ENCODE measurements at places on chromosomes 12 and 14. TPM values are rescaled to one million over a fixed set of nuclear protein-coding genes. Genes with fewer than 3 reads are reported as not detected.
A peak's percentile ranks its signal among the peaks of the same experiment; 100 is the strongest.

The FBLN5 gene
- 1.5 TPM for polyA plus RNA-seq

- H3K4me3 ChIP-seq = no peak overlapping the region
- H3K27ac ChIP-seq = no peak overlapping the region
- no peaks in the 10 kb centered on the region for H3K27me3 ChIP-seq
- no peaks in the 10 kb centered on the region for H3K4me1 ChIP-seq
These were observed 13.0 kb upstream of the RHOJ start for GRCh38 chr14:63191211-63191610.

DNA sequence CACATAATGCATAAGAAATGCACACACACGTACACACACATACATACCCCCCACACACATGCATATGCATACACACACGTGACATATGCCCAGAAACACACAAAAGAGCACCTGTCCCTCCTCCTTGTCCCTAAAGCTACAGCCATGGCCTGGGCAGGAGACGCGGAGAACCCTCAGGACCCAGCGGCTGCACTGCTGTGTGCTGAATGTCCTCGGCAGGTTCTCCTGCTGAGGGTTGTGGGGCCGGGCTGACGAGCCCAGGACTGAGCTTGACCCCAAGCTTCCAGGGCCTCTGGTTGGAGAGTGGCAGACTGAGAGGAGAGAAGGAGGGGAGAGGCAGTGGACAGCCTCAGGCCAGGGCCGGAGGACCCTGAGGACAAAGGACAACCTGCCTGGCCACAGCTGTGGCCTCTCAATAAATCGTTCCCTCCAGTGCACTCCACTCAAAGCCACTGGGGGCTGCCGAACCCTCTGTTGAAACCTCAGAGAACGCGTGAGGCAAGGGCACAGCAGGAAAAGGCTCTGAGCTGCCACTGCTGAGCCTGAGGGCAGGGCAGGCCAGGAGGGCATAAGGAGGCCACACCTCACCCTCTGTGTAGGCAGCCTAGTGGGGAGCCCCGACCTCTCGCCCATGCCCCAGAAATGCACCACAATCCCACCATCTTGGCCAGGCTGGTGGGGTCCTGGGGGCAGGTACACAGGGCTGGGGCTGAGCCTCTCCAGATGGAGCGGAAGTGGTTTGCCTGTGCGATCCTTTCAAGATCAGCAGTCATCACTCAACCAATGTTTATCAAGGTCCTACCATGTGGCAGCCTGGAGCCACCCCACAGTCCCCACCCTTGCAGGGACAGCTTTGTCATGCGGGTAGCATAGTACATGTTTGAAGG is 3.1 kb downstream of the CACNA2D4 start:
- no peak overlapping the region for H3K4me3 ChIP-seq
- peaks cover 20% of the 10 kb centered on the region for H3K27me3 ChIP-seq
- no peak for DNase-seq
- peak overlapping the region; percentile 84 for H3K27ac ChIP-seq
- H3K36me3 ChIP-seq = peaks cover 7% of the 10 kb centered on the region
- peaks cover 35% of the 10 kb centered on the region for H3K4me1 ChIP-seq

DNA sequence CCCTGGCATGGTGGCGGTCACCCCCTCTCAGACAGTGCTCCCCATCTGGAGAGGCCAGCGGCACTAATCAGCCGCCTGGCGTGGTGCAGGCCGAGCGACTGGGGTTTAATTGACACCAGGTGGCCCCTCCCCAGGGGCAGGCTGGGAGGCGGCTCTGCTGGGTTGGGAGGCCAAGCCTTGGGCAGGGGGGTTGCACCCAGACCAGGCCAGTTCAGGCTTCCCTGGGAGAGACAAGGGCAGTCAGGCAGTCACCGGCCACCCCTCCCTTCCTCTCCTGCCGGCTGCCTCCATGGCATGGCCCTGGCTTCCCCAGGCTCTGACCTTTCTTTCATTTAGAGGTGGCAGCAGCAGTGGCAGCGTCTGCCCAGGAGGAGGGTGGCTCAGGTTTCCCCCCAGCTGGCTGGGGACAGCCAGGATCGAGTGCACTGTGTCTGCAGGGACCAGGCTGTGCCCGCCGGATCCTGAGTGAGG is 78.1 kb upstream of the NOS1 start:
- no peak overlapping the region for H3K27ac ChIP-seq
- H3K4me3 ChIP-seq = no peak overlapping the region
- H3K36me3 ChIP-seq = no peaks in the 10 kb centered on the region
- no peaks in the 10 kb centered on the region for H3K27me3 ChIP-seq
- DNase-seq = no peak
- H3K4me1 ChIP-seq = no peaks in the 10 kb centered on the region

The CMA1 gene
- not detected for polyA plus RNA-seq

The TSFM gene
- polyA plus RNA-seq = 30.3 TPM

The PLEKHH1 gene
- not detected for polyA plus RNA-seq

The PRIM1 gene
- 38.2 TPM for polyA plus RNA-seq

GRCh38 chr12:115506822-115507559 is 770.5 kb downstream of the MED13L start:
- H3K36me3 ChIP-seq = no peaks in the 10 kb centered on the region
- no peaks in the 10 kb centered on the region for H3K27me3 ChIP-seq
- no peak overlapping the region for H3K4me3 ChIP-seq
- no peak overlapping the region for H3K27ac ChIP-seq

The C14orf132 gene
- polyA plus RNA-seq = not detected

DNA sequence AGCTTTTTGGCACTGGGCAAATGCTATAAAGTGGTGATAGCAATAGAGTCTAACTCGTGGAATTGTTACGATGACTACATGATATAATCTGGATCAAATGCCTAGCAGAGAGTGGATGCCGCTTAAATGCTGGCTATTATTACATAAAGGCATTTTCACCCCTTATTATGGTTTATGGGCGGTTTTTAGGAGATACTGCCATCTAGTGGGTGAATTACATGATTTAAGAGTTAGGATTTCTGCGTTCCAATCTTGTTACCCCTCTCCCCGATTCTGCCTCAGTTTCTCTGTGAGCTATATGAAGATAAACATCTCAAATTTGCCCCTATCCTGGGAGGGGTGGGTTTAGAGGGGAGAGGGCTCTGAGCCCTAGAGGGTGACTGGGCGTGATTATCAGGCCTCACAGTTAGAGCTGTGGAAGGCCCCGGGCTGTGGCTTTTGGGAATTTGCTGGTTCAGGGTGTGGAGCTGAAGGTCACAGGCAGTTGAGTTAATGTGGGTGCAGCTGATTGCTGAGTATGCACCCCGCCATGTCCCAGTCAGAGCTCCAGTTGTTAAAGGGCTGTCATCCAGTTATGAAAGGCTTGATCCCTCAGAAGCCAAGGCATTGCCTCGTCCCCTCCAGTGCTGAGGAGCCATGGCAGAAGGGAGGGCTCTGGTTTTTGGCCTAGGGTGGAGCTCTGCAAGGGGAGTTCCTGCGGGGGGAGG is 14.4 kb downstream of the CLSTN3 start:
- H3K27ac ChIP-seq = no peak overlapping the region
- H3K27me3 ChIP-seq = no peaks in the 10 kb centered on the region
- H3K4me3 ChIP-seq = no peak overlapping the region

- peak overlapping the region; percentile 95 for H3K27ac ChIP-seq
- peak overlapping the region; percentile 42 for H3K4me3 ChIP-seq
- H3K36me3 ChIP-seq = no peaks in the 10 kb centered on the region
- no peak for DNase-seq
- no peaks in the 10 kb centered on the region for H3K27me3 ChIP-seq
These were observed 239.0 kb upstream of the ATP2B1 start for GRCh38 chr12:89947437-89948270.

DNA sequence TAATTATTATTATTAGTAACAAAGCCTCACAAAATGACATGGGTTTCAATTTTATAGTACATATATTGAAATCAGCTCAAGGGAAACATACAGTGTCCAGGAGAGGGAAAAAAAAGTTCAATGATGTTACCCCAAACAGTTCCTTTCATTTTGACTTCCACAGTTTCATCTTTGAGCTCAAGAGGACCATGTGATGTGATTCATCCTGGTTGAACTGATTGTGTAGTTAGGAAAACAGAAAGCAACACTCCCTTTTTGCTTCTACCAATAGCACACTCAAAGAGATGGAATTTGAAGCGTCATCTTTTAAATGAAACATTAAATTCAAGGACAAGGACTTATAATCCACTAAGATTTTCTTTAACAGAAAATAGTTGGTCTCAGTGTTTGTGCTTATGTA is 461.0 kb downstream of the FOXG1 start:
- DNase-seq = no peak
- no peaks in the 10 kb centered on the region for H3K36me3 ChIP-seq
- no peak overlapping the region for H3K4me3 ChIP-seq

DNA sequence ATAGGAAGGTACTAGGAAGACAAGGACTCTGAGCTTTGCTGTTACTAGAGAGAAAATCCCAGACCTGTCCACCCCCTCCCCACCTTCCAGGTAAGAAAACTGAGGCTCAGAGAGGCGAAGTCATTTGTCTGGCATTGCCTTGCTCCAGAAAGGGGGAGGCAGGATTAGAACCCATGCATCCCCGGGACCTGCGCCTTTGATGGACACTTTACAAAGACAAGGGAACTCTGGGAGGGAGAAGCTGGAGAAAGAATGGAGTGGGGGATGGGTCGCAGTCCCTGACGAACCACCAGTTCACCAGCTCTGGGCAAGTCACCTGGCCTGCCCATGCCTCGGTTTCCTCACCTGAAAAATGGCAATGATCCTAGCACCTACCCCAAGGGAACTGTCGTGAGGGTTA is 10.8 kb downstream of the TRPV4 start:
- H3K4me3 ChIP-seq = no peak overlapping the region
- no peak overlapping the region for H3K27ac ChIP-seq
- H3K27me3 ChIP-seq = peaks cover 21% of the 10 kb centered on the region
- H3K4me1 ChIP-seq = no peaks in the 10 kb centered on the region

GRCh38 chr14:79011091-79011919 is 841.1 kb downstream of the NRXN3 start:
- no peaks in the 10 kb centered on the region for H3K36me3 ChIP-seq
- DNase-seq = no peak
- no peaks in the 10 kb centered on the region for H3K4me1 ChIP-seq

The LHX5 gene
- polyA plus RNA-seq = not detected

DNA sequence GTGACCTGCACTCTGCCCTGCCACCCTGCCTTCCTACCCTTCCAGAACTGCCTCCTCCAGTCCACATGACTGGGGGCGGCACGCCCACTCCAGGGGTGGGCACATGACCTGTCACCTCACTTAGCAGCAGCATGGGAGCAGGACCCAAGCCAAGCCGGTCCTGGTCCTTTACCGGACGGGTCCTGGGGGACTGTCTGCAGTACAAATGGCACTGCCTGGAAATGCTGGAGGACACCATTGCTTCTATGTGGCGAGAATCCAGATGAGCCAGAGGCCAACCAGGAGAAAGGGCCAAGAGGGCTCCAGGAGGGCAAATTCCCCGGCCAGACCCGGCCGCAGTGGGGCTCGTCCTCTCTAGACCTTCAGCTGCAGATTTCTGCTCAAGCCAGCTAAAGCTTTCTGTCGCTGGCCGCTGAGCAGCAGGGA is 33.1 kb downstream of the ITPK1 start:
- H3K4me1 ChIP-seq = peaks cover 42% of the 10 kb centered on the region
- no peak for DNase-seq
- no peaks in the 10 kb centered on the region for H3K36me3 ChIP-seq
- H3K4me3 ChIP-seq = no peak overlapping the region

DNA sequence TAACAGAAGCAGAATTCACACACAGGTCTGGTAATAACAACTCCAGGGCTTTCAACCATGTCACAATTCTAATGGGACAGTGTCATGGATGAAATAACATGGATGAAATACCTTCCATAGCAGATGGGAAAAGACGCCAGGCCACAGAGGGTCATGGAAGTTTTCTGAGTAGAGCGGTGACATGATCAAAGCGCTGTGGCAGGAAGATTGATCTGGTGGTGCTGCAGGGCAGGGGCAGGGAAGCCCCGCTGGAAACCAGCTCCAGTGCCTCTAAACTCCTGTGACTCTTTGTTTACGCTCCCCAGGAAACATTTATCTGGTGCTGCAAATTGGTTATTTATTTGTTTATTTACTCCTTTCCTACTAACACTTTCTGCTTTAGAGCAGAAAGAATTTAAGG is 108.3 kb upstream of the HMGA2 start:
- DNase-seq = no peak
- no peaks in the 10 kb centered on the region for H3K4me1 ChIP-seq
- no peak overlapping the region for H3K27ac ChIP-seq
- H3K36me3 ChIP-seq = no peaks in the 10 kb centered on the region
- H3K4me3 ChIP-seq = no peak overlapping the region

- no peak overlapping the region for H3K27ac ChIP-seq
- DNase-seq = no peak
- peaks cover 24% of the 10 kb centered on the region for H3K27me3 ChIP-seq
These were observed 72.3 kb downstream of the ANO2 start for GRCh38 chr12:5872745-5873144.

The ASIC1 gene
- polyA plus RNA-seq = not detected

DNA sequence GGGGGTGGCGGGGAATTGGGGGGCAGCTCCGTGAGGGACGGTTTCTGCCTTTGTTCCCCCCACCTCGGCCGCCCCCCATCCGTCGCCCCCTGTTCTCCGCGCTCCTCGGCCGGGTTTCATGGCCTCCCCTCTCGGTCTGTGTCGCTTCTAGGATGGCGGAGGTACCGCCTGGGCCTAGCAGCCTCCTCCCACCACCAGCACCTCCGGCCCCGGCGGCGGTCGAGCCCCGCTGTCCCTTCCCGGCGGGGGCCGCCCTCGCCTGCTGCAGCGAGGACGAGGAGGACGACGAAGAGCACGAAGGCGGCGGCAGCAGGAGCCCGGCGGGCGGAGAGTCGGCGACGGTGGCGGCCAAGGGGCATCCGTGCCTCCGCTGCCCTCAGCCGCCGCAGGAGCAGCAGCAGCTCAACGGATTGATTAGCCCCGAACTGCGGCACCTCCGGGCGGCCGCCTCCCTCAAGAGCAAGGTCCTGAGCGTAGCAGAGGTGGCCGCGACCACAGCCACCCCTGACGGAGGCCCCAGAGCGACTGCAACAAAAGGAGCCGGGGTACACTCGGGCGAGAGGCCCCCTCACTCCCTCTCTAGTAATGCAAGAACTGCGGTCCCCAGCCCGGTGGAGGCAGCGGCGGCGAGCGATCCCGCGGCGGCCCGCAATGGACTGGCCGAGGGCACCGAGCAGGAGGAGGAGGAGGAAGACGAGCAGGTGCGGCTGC is 575 bp downstream of the NAA30 start:
- DNase-seq = peak; percentile 52
- H3K36me3 ChIP-seq = no peaks in the 10 kb centered on the region
- no peaks in the 10 kb centered on the region for H3K27me3 ChIP-seq
- peaks cover 18% of the 10 kb centered on the region for H3K4me1 ChIP-seq
- H3K27ac ChIP-seq = peak overlapping the region; percentile 95

The LPAR5 gene
- 37.0 TPM for polyA plus RNA-seq

DNA sequence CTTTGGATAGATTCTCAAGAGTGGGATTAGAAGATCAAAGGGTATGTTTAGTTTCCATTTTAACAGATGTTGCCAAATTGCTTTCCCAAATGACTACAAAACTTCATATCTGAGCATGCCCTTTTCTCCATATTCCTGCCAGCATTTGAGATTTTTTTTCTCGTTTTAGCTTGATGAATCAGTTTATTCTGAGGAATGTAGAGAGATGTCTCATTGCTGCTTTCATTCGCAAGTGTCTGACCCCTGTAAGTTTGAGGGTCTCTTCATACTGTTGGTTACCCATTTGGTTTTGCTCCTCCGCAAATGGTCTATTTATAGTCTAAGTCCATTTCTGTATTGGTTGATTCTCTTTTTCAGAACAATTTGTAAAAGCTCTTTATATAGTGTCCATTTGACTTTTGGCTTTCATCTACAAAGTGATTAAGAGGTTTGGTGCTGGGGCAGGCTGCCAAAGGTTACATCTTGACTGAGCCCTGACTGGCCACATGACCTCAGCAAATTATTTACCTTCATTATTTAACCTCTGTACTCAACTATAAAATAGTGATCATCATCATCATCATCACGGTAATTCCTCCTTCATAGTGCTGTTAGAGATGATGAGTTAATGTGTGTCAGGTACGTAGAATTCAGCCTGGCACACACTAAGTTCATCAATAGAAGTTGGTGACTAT is 33.6 kb downstream of the HCAR2 start:
- no peak overlapping the region for H3K27ac ChIP-seq
- H3K36me3 ChIP-seq = no peaks in the 10 kb centered on the region
- H3K4me3 ChIP-seq = no peak overlapping the region
- DNase-seq = no peak

The KRT74 gene
- polyA plus RNA-seq = not detected

The TMBIM4 gene
- polyA plus RNA-seq = 509 TPM
